Regular cardiac myocyte (primary cell): ENCODE measurements at places on chromosomes 11 and 22. TPM values are rescaled to one million over a fixed set of nuclear protein-coding genes. Genes with fewer than 3 reads are reported as not detected.

APLNR gene
- under 0.01 and 0.56 TPM in 2 replicates for total RNA-seq

ZNF214 gene
- 3.1 and 3.9 TPM in 2 replicates for total RNA-seq

CHKA gene
- 4.6 and 4.8 TPM in 2 replicates for total RNA-seq

CHRDL2 gene
- under 0.01 TPM in 1 of 2 replicates, not detected in the other for total RNA-seq

SERPING1 gene
- 1.7 and 21.4 TPM in 2 replicates for total RNA-seq

WNT7B gene
- under 0.01 and 0.58 TPM in 2 replicates for total RNA-seq

CASP4 gene
- total RNA-seq: 130 and 176 TPM in 2 replicates

DESI1 gene
- total RNA-seq: 13.0 and 24.2 TPM in 2 replicates

DKK3 gene
- total RNA-seq: 89.1 and 345 TPM in 2 replicates

DMC1 gene
- 1.4 and 4.2 TPM in 2 replicates for total RNA-seq

HSPA8 gene
- 1,646 and 3,145 TPM in 2 replicates for total RNA-seq

MCAT gene
- 9.9 and 12.7 TPM in 2 replicates for total RNA-seq

KLHDC7B gene
- under 0.01 TPM in 2 replicates for total RNA-seq

DRICH1 gene
- 0.19 TPM in 1 of 2 replicates, not detected in the other for total RNA-seq
